ENCODE measurements at places on chromosomes 6 and 20.

GRCh38 chr6:10151144-10151915 lies 263.5 kb downstream of the TFAP2A start:
- DNase-seq, result no peak

DNA sequence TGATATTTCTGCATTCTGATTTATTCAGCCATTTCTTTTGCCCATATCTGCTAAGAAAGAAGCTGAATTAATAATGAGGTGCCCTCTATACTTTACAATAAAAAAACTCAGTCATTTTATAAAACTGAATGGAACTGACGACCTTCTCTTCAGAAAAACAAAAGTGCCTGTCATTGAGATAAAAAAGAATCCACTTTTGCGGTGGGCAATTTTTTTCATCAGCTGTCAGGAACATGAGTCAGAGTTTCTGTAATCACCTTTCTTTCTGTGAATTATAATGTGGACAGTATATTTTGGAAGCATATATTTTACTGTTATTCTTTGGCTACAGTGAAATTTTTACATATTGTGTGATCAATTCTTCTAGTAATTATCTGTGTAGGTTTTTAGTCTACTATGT lies 33.4 kb downstream of the IL20RA start:
- DNase-seq, result no peak

- DNase-seq, result no peak
Measured at GRCh38 chr20:21047981-21048380, 58.2 kb downstream of the LINC00237 start.

GRCh38 chr6:90538278-90539046 lies 48.4 kb downstream of the MAP3K7 start:
- DNase-seq, result no peak

- no peak for DNase-seq
Measured at GRCh38 chr6:119713903-119714302, 364.3 kb upstream of the MAN1A1 start.

DNA sequence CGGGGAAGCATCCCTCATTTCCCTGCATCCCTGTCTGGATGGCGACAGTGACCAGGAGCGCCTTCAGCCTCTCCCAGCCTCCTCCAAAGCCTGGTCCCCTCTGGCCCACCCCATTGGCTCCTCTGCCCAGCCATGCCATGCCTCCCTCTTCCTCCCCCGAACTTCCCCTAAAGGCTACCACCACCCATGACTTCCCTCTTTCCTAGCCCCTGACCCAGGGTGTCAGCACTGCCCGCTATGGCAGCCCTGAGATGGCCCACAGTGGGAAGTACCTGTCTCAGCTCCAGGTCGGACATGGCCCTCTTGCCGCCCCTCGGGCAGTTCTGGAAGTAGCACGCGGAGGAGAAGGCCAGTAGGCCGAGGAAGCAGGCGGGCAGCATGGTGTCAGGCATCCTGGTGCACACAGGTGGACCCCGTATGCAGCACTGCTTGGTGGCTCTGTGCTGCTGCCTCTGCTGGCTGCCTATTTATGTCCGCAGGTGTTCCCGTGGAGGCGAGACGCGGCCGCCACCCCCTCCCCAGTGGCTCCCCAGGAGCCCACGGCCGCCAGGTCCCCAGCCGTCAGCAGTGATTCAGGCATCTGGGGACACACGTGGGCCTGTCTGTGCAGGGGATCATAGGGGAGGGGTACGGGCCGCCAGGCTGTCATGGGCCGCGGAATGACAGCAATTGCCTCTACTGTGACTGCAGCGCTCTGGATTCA lies at the start of gene AVP:
Gene AVP, minus strand, starts transcription at position 442 of the 703 bp plus-strand sequence. Its CDS starts 50 bp downstream, at position 392.
- no peak for DNase-seq

DNA sequence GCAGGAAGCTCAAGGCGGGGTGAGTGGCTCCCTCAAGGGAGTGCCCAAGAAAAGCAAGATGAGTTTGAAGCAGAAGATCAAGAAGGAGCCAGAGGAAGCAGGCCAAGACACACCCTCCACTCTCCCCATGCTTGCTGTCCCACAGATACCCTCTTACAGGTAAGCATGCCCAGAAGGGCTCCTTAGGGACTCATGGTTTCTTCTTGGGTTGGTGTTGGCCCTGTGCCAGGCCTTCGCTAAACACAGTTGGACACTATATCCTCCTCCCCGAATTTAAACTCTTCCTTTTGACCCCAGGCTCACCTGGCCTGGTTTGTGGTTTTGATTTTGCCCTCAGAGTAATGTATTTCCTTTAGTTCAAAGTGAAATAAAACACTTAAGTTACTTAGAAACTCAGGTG lies 5.1 kb downstream of the BRPF3 start:
- DNase-seq, result no peak

DNA sequence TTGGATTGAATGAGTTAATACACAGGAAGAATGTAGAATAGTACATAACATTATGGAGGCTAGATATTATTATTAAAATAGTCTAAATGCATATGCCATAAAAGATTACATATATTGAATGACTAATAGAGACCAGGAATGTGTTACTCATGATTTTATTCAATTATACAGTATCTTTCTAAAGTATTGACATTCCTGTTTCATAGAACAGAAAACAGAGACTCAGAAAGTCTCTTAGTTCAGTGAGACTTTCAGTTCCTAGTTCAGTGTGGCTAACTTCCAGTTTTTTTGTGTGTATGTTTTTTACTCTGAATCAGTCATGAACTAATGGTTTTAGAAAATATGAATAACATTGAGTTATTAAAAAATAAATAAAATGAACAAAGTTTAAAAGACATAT lies 34.6 kb upstream of the TMEM244 start:
- DNase-seq, result no peak

DNA sequence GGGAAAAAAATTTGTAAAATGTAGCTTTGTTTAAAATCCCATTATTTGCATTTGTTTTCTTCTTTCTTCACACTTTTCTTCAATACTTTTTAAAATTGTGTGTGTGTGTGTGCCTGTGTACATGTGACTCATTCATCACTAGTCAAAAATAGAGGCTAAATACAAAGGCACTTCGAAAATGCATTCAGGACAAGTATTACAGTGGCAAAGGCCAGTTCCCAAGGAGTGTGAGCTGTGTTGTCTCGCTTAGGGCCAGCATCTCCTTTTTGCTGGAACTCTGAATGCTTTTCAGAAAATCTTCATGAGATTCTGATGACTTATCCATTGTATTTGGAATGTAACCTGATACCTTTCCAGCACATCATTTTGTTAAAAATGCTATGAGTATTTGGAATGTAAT lies 288.5 kb upstream of the CNR1 start:
- no peak for DNase-seq

DNA sequence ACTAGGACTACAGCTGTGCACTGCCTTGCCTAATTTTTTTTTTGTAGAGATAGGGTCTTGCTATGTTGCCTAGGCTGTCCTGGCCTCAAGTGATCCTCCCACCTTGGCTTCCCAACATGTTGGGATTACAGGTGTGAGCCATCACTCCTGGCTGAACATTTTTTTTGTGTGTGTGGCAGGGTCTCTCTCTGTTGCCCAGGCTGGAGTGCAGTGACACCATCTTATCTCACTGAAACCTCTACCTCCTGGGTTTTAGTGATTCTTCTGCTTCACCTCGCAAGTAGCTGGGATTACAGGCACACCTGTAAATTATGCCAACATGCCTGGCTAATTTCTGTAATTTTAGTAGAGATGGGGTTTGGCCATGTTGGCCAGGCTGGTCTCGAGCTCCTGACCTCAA lies 25.3 kb downstream of the PANK2 start:
- DNase-seq, result no peak

DNA sequence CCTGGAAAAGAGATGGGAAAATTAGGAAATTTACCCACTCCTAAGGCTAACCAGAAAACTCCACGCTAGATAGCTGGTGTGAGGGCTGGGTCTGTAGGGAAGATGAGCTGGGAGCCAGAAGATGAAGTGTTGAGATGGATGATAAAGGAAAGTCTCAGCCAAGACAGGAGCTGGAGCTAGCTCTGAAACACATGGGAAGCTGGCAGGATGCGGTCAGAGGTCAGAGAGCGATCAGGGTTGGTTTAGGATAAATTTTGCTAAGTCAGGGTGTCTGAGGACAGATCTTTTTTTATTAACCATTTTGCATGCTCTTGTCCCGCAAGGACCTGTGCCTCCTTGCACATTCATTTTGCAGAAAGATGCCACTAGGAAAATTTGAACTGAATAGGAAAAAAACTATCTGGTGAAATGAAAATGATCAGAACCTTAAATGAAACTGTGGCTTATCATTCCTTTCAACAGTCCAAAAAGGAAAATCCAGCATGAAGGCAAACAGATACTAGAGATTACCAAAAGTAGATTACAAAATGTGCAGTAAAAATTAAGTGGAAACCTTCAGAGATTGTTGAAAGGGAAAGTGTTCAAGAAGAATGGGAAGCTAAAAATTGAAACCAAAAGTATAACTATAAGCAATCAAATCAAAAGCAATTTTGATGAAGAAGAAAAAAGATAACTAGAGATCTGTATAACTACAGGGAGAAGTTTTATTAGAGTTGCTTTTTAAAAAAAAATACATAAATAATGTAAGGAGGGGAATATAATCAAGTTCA lies 10.7 kb upstream of the EDN1 start:
- DNase-seq, result no peak

DNA sequence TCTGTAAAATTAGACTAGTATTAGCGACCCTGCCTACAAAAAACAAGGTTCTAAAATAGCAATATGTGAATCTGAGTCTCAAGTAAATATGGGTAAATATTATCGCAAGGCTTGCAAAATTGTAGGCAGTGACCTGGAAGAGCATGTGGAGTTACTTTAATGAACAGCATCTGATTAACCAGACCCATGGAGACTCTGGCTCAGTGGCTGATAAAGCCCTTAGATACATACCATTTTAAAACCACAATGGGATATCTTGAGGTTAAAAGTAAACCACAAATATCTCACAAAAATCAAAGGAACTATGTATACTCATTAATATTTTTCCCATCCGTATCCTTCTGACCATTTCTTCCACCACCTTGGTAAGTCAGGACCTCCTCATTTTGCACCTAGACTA lies 187.0 kb downstream of the MTFR2 start:
- no peak for DNase-seq

DNA sequence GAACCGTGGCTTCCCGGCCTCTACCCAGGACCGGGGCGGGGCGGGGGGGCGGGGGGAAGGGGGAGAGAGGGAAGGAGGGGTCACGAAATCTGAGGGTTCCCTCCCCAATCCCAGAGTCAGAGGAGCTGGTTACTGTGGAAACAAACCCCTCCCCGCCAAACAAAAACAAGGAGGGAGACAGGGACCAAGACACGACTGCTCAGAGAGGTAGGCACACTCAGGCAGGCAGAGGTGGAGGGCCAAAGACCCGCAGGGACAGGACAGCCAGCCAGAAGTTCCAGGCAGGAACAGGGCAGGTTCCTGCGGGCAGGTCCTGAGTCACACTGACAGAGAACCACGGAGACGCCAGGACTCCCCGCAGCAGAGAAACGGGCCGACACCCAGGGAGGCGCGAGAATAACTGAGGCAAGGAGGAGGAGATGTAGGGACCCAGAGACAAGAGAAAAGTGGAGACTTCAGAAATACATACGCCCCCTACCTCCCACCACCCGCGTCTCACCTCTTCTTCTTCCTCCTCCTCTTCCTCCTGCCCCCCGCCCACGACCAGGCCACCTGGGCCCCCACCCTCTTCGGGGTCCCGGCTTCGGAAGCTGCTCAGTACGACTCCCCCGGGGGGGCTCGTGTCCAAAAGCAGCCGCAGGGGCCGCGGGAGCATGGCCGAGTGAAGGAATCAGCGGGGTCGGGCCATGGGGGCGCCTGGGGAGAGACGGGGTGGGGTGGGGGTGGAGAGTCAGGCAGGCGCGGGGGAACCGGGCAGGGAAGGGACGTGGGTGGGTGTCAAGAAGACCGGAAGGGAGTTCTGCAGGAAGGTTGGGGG lies 578 bp downstream of the RGL2 start:
- DNase-seq, result no peak

GRCh38 chr20:18727032-18727508 lies 86.5 kb upstream of the SCP2D1 start:
- DNase-seq, result no peak

DNA sequence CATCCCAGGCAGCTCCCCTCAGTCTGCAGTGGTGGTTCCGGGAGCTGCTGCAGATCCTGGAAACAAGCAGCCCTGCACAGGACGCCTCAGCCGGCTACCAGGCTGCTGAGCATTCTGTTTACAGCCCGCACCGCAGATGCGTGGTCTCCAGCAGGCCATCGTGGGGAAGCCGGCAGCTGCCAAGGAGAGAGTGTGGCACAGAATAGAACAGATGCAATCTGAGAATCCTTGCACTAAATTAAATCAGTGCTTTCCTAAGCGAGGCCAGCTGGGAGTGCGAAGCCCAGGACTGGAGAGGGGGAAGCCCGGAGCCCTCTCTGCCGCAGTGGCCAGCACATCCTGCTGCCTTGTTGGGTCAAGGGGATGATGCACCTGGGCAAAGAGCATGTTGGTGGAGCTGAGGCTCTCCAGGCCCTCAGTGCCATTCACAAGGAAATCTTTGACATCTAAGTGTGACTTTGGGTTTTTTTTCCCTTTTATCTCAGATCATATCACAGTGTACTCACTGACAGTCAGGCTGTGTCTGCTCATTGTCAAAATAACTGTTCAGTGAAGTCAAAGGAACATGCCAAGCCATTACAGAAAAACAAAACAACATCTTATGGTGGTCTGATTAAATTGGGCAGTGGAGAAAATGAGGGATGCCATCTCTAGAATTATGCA lies 118.1 kb downstream of the SYNDIG1 start:
- DNase-seq, result no peak

GRCh38 chr6:11865680-11866300 lies 87.2 kb upstream of the ADTRP start:
- no peak for DNase-seq

- DNase-seq, result no peak
Measured at GRCh38 chr6:55643861-55644260, 64.9 kb upstream of the HMGCLL1 start.

- DNase-seq, result no peak
Measured at GRCh38 chr20:3390759-3391425, 16.6 kb downstream of the DNAAF9 start.

- DNase-seq, result no peak
Measured at GRCh38 chr20:2509468-2509781, 710 bp upstream of the ZNF343 start.

GRCh38 chr20:51640743-51641142 lies 98.2 kb upstream of the NFATC2 start:
- no peak for DNase-seq

DNA sequence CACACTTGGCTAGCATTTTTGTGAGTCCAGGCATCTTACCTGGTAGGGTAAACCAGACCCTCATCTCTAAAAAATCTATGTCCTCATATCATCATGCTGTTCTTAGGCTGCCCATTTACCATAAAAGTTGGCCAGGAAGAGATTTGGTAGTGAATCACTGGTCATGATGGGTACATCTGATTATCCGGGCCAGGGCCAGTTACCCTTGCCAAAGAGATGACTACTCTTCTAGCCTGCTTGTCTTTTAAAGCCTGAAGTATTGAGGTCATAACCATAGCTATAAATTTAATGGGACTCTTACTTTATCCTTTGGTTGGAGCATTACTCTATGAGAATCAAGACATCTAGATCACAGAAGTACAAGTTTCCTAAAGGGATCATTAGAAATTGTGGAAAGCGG lies 276.8 kb downstream of the TENT5A start:
- no peak for DNase-seq

DNA sequence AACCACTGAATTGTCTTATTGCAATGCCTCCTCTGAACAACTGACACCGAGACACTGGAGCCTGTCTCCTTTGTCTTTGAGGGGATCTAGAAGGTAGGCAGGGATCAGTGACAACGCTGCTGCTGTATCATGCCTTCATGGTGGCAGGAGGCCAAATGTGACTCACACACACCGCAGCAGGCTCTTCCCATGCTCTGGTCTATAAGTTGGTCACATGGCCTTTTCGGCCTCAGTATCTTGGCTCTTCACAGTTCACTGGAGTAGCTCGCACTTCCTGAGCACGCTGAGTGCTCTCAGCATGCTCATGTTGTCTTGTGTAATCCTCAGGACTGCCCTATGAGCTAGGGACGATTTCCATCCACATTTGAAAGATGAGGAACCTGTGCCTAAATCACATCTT lies 167.4 kb upstream of the PCSK2 start:
- DNase-seq, result no peak

Measured in KG1 (cell line).